ENCODE measurements at places on chromosomes 4 and X.

DNA sequence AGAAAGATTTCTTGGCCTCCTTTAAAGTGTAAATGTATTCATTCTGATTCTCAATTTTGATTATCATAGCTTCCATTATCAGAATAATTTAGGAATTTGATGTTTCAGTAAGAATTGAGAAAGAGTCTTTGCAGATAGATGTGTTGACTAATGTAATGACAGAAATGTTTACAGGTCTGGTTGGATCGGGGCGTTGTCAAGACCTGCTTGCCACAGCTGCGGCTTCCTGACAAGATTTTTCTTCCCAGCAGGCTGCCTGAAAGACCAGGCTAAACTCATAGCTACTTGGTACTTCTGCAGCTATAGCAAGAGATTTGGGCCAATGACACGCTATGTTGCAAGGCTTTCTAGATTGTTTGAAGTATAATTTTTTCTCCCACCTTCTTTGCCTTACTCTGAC, 91.5 kb upstream of the ANKRD50 start:
- DNase-seq: no peak

DNA sequence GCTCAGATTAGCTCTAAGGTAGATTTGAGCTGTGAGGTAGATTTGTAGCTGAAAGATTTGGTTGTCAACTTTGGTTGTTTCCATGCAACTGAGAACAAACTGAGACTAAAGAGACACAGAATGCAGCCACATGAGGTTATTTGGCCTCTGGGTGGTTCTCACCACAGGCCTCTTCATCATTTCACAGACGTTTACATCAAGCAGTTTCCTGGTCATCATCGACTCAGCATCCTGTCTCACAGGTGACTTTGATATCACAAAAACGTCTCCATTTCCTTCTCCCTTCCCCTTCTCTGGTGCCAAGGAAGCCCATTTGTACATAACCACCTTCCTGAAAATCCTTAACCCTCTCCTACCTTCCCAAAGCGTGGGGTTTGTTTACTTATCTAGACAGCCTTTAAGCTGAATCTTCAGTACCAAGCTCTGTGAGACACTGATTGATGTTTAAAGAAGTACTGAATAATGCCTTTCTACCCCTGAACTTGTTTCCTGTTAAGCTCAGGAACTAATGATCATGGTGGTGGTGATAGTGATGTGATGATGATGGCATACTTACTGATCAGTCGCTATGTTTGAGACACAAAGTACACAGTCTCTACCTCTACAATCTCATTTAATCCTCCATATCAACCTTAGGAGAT, 81.9 kb downstream of the FAM114A1 start:
- peak; percentile 23 for DNase-seq

GRCh38 chrX:67673741-67674274, 130.0 kb downstream of the AR start:
- DNase-seq: no peak

DNA sequence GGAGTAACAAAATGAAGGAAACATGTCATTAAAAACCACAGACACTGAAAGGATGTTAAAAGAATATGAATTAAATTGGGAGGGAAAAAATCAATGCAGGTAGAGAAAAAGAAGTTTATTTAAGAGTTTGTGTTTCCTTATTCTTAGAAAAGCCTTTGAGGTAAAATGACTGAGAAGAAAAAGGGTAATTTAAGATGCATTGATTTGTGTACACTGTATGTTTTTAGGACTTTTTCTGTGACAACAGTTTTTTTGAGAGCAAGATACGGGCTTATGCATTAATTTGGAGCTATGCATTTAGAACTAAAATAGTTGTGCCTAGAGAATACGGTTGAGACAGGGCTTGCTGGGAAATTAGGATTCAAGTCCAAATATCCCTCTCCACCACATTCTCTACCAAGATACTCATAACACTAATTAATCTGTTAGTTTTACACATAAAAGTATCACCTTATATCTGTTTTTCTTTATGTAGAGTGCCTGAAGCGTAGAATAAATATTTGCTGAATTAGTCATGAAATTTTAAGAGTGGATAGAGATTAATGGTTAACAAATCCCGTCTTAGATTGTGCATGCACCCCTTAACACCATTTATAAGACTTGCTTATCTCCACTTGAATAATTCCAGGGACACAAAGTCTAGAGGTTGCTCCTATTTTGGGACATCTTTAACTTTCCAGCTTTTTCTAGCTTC, 232.5 kb downstream of the PCDH7 start:
- no peak for DNase-seq

- DNase-seq: no peak
Measured at GRCh38 chrX:149950681-149951080, 12.4 kb upstream of the EOLA2 start.

DNA sequence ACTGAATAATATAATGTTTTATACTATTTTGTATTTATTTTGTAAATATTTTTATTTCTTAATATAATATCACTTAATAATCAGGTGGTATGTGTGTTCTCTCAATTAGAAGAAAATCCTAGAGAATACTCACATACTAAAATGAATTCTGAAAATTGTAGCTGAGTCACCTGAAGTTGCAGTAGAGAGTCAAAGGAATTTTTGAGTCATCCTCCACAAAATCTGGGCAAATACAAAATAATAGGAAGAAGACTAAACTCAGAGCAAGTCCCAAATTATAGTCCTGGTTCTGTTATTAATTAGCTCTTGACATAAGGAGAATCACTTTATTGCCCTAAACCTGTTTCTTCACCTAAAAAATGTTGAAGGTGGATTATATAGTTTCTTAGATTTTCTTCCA, 57.8 kb downstream of the SPATA4 start:
- DNase-seq: no peak

GRCh38 chrX:14775416-14775815, 97.5 kb downstream of the FANCB start:
- DNase-seq: no peak

DNA sequence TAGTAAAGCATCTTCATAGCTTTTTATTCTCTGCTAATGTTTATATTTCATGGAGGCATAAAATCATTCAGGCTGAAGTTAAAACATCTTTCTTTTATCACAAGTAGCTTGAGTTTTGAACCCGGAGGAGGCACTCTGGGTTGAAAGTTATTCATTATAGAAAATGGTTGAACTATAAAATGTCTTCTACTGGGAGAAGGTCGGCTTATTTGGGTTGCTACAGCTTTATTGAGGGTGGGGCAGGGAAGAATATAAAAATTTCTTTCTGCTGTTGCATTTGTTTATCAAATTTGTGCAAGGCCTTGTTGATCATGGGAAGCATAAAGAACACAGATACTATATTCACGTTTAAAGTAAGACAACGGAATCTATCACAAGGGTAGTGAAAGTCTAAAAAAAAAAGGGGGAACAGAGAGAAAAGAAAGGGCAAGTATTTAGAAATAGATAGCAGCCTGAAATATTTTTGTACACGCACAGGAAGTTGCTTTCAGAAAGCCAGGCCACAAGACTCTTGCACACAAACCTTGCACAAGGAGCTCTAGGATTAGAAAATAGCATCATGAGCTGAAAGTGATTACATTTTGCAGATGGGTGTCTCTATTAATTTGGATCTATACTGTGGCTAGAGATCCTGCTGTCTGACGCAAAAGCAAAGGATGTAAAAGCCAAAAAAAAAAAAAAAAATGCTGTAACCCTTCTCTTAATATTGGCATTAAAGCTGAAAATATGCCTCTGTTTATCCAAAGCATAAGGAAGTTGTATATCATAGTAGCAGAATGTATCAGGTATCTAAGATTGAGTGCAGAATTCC, 37.2 kb upstream of the FAM9C start:
- DNase-seq: no peak

GRCh38 chrX:123834116-123834515, 25.7 kb upstream of the XIAP start:
- no peak for DNase-seq

- DNase-seq: no peak
Measured at GRCh38 chrX:109357706-109358105, 124.2 kb downstream of the GUCY2F start.

Data from activated CD4-positive, alpha-beta T cell treated with anti-CD3 and anti-CD28 coated beads, Interleukin-2, amount 50 U/mL, for 16 hours (primary cell).